ENCODE measurements at places on chromosomes 12 and 14. TPM values are rescaled to one million over a fixed set of nuclear protein-coding genes. Genes with fewer than 3 reads are reported as not detected.

GRCh38 chr14:103501041-103501870 is 21.4 kb downstream of the CKB start:
- peak; percentile 45 for DNase-seq
- H3K36me3 ChIP-seq: peaks cover 73% of the 10 kb centered on the region

GRCh38 chr14:56733396-56733795 is 76.9 kb downstream of the OTX2 start:
- H3K27me3 ChIP-seq: peaks cover 7% of the 10 kb centered on the region
- no peaks in the 10 kb centered on the region for H3K36me3 ChIP-seq
- H3K4me3 ChIP-seq: no peak overlapping the region
- no peaks in the 10 kb centered on the region for H3K4me1 ChIP-seq
- DNase-seq: no peak
- no peak overlapping the region for H3K27ac ChIP-seq

- DNase-seq: no peak
- no peaks in the 10 kb centered on the region for H3K36me3 ChIP-seq
- H3K27me3 ChIP-seq: peaks cover 35% of the 10 kb centered on the region
- H3K4me1 ChIP-seq: peaks cover 14% of the 10 kb centered on the region
- peak overlapping the region; percentile 79 for H3K4me3 ChIP-seq
Measured at GRCh38 chr12:24560831-24561271, 388.1 kb downstream of the BCAT1 start.

SLC41A2 gene
- total RNA-seq: 36.5 TPM

DNAL1 gene
- 9.0 TPM for total RNA-seq

FAM222A gene
- 0.36 TPM for total RNA-seq

- H3K36me3 ChIP-seq: no peaks in the 10 kb centered on the region
- H3K4me1 ChIP-seq: no peaks in the 10 kb centered on the region
- no peak for DNase-seq
- no peak overlapping the region for H3K4me3 ChIP-seq
- H3K27me3 ChIP-seq: no peaks in the 10 kb centered on the region
Measured at GRCh38 chr14:81033698-81034240, 78.3 kb downstream of the TSHR start.

GRCh38 chr14:30610787-30611343 is 11.3 kb upstream of the SCFD1 start:
- H3K27ac ChIP-seq: no peak overlapping the region
- H3K4me1 ChIP-seq: peaks cover 21% of the 10 kb centered on the region
- DNase-seq: no peak
- H3K27me3 ChIP-seq: no peaks in the 10 kb centered on the region

GRCh38 chr12:116200812-116201211 is 76.7 kb downstream of the MED13L start:
- no peak for DNase-seq
- no peaks in the 10 kb centered on the region for H3K36me3 ChIP-seq
- H3K4me1 ChIP-seq: peaks cover 26% of the 10 kb centered on the region
- H3K27ac ChIP-seq: no peak overlapping the region

GRCh38 chr12:22100958-22101748 is 55.1 kb downstream of the CMAS start:
- H3K27me3 ChIP-seq: peaks cover 8% of the 10 kb centered on the region
- no peak for DNase-seq
- peak overlapping the region; percentile 51 for H3K27ac ChIP-seq

DNA sequence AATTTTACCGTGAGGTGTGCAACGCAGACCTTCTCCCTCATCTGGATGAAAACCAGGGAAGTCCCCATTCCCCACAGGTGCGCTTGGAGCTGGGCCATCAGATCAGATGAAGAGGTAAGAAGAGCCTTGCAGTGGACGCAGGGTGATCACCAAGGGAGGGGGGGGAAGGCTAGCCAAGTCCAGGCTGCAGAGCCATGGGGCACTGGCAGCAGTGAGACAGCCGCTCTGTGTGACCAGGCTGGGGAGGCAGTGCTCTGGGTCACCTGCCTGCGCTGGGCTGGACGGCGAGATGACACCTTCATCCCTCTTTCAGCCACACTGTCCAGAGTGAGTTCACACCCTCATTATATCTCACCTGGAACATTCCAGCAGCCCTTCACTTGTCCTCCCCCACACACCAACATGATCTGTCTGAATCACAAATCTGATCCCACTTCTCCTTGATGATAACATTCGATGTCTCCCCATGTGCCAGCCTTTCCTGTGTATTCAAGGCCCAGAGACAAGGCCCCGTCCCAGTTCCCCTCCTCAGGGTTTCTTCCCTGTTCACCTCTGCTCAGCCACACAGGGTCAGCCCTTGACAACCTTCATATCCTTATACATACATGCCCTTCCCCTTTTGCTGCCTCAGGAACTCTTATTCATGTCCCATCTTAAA is 65.9 kb upstream of the VASH1 start:
- no peaks in the 10 kb centered on the region for H3K36me3 ChIP-seq
- DNase-seq: no peak
- H3K4me1 ChIP-seq: no peaks in the 10 kb centered on the region
- H3K27me3 ChIP-seq: peaks cover 4% of the 10 kb centered on the region
- H3K27ac ChIP-seq: no peak overlapping the region

GRCh38 chr12:123445388-123446332 is 9.2 kb upstream of the RILPL2 start:
- peak overlapping the region; percentile 78 for H3K27ac ChIP-seq
- H3K4me1 ChIP-seq: peaks cover 21% of the 10 kb centered on the region
- H3K36me3 ChIP-seq: no peaks in the 10 kb centered on the region
- peak overlapping the region; percentile 33 for H3K4me3 ChIP-seq
- no peak for DNase-seq

PHC1 gene
- 27.1 TPM for total RNA-seq

ADAM21 gene
- not detected for total RNA-seq

STYK1 gene
- under 0.01 TPM for total RNA-seq

DNA sequence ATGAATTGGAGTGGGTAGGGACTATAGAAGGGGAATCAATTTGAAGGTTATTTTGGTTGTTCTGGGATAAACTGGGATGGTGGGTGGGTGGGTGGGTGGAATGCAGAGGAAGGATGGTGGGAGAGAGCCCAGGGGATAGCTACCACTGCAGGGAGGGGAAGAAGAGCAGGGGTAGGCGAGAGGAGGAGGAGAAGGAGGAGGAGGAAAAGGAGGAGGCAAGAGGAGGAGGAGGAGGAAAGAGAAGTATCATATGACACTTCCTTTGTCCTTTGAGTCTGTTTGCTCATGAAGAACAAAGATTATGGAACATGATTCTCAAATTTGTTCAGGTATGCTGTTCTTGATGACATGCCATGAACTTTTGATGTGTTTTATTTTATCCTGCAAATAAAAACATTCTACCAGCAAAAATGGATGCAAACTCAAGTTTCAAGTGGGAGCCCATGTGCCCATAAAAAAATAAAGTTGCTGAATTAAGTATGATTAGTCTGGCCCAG is 4.1 kb upstream of the BEST3 start:
- H3K27me3 ChIP-seq: peaks cover 6% of the 10 kb centered on the region
- H3K36me3 ChIP-seq: no peaks in the 10 kb centered on the region
- H3K4me1 ChIP-seq: no peaks in the 10 kb centered on the region
- DNase-seq: no peak
- H3K4me3 ChIP-seq: no peak overlapping the region
- no peak overlapping the region for H3K27ac ChIP-seq

TDG gene
- 23.2 TPM for total RNA-seq

GRCh38 chr14:81070511-81070910 is 115.1 kb downstream of the TSHR start:
- H3K4me1 ChIP-seq: no peaks in the 10 kb centered on the region
- no peak for DNase-seq
- H3K36me3 ChIP-seq: no peaks in the 10 kb centered on the region
- no peak overlapping the region for H3K4me3 ChIP-seq
- H3K27me3 ChIP-seq: no peaks in the 10 kb centered on the region
- H3K27ac ChIP-seq: no peak overlapping the region

AICDA gene
- not detected for total RNA-seq

FOXM1 gene
- total RNA-seq: 3.3 TPM

SGPP1 gene
- 38.0 TPM for total RNA-seq

BCL11B gene
- total RNA-seq: 0.88 TPM

TMTC2 gene
- 2.1 TPM for total RNA-seq

SDR9C7 gene
- total RNA-seq: not detected

CHFR gene
- 54.8 TPM for total RNA-seq

MYO1A gene
- total RNA-seq: under 0.01 TPM

- H3K4me1 ChIP-seq: peaks cover 25% of the 10 kb centered on the region
- DNase-seq: no peak
- no peaks in the 10 kb centered on the region for H3K27me3 ChIP-seq
Measured at GRCh38 chr14:80313806-80314205, 102.5 kb upstream of the DIO2 start.

DNA sequence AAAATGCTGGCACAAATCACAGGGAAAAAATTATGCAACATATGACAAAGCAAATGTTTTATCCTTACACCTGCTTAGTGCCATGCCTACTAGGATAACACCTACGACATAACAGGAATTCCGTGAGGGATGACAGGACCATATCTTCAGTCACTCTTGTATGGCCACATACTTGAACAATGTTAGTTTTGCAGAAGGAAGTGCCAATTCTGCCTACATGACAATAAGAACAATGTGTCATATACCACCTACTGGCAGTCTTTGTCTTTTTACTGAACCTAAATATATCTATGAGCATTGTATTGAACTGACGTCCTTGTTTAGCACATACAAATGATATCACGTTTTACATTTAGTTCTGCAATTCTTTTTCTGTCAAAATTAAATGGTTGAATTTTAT is 234.0 kb downstream of the ADAMTS20 start:
- no peaks in the 10 kb centered on the region for H3K36me3 ChIP-seq
- no peak for DNase-seq
- H3K27me3 ChIP-seq: no peaks in the 10 kb centered on the region
- H3K27ac ChIP-seq: no peak overlapping the region
- H3K4me1 ChIP-seq: peaks cover 27% of the 10 kb centered on the region

TMCC3 gene
- total RNA-seq: 0.36 TPM

GRCh38 chr12:57149245-57149900 is 2.0 kb upstream of the LRP1-AS start:
- H3K36me3 ChIP-seq: peaks cover 79% of the 10 kb centered on the region
- H3K4me1 ChIP-seq: peaks cover 84% of the 10 kb centered on the region
- peak overlapping the region; percentile 27 for H3K4me3 ChIP-seq
- DNase-seq: peak; percentile 93
- H3K27me3 ChIP-seq: no peaks in the 10 kb centered on the region

GRCh38 chr14:30292541-30292940 is 266.4 kb upstream of the G2E3 start:
- peaks cover 5% of the 10 kb centered on the region for H3K4me1 ChIP-seq
- peaks cover 3% of the 10 kb centered on the region for H3K27me3 ChIP-seq
- H3K36me3 ChIP-seq: no peaks in the 10 kb centered on the region
- H3K27ac ChIP-seq: no peak overlapping the region
- H3K4me3 ChIP-seq: no peak overlapping the region

GRCh38 chr14:59828276-59828675 is 42.3 kb downstream of the RTN1 start:
- H3K27me3 ChIP-seq: no peaks in the 10 kb centered on the region
- no peaks in the 10 kb centered on the region for H3K36me3 ChIP-seq
- no peaks in the 10 kb centered on the region for H3K4me1 ChIP-seq
- no peak for DNase-seq

ZDHHC22 gene
- not detected for total RNA-seq

NGB gene
- total RNA-seq: not detected

KLRF1 gene
- not detected for total RNA-seq

DNA sequence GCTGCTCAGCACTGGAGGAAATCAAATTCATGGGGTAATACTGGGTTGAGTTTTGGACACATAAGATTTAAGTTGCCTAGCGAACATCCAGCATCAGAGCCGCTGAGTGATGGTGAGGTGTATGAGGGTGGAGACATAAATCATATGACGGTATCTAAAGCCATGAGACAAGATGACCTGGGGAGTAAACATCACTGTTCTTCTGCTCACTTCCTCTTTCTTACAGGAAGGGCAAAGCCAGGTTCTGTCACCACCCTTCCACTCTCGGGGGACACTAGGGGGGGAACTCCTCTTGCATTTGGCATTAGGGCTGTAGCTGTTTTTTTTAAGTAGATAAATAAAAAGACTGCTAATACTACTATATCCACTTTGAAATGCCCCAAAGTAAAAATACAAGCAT is 24.0 kb downstream of the PRDM4 start:
- no peak overlapping the region for H3K27ac ChIP-seq
- H3K27me3 ChIP-seq: no peaks in the 10 kb centered on the region
- H3K4me1 ChIP-seq: no peaks in the 10 kb centered on the region
- H3K4me3 ChIP-seq: no peak overlapping the region
- H3K36me3 ChIP-seq: peaks cover 91% of the 10 kb centered on the region
- DNase-seq: no peak

TAS2R20 gene
- 5.4 TPM for total RNA-seq

GRCh38 chr12:108697905-108698304 is 33.4 kb downstream of the CORO1C start:
- no peak for DNase-seq
- peak overlapping the region; percentile 98 for H3K27ac ChIP-seq
- H3K4me3 ChIP-seq: no peak overlapping the region
- peaks cover 64% of the 10 kb centered on the region for H3K36me3 ChIP-seq
- no peaks in the 10 kb centered on the region for H3K27me3 ChIP-seq

DNA sequence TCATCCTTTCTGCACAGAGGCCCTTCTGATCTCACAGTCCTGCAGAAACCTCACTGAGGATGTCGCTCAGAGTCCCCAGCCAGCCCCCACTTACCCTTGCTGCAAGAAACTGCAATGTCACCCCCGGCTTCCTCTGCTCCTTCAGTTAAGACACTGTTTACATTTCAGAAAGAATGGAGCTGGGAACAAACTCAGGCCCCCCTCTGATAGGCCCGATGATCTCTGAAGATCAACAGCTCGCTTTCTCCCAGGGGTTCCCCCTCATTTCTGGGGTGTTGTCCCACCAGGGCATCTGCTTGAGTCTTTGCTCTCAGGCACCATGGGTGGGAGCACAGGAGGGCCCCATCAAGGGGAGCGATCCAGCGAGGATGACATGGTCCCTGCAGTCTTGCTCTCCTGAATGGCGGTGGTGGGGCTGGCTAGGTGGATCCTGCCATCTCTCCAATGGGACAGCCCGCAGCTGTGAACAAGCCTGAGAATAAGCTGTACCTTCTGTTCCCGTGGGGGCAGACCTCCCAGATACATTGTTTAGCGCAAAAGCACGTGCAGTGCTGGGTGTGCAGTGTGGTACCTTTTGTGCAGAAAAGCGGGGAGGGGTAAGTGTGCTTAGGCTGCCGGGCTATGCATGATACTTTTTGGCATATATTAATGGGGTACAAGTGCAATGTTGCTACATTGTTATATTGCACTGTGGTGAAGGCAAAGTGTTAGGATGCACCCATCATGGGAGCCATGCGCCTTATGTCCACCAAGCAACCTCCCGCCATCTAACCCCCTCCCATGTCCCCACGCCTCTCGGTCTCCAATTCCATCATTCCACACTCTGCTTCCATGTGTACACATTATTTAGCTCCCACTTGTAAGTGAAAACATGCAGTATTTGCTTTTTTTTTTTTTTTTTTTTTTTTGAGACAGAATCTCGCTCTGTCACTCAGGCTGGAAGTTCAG is 6.7 kb upstream of the NCOR2 start:
- no peaks in the 10 kb centered on the region for H3K36me3 ChIP-seq
- DNase-seq: peak; percentile 77

GRCh38 chr12:3871356-3871755 is 1.8 kb downstream of the PARP11 start:
- H3K36me3 ChIP-seq: no peaks in the 10 kb centered on the region
- peaks cover 12% of the 10 kb centered on the region for H3K4me1 ChIP-seq
- H3K27ac ChIP-seq: no peak overlapping the region
- no peaks in the 10 kb centered on the region for H3K27me3 ChIP-seq
